Amniotic stem cell (primary cell): ENCODE measurements at places on chromosomes 2 and 18.

GRCh38 chr2:36439084-36439483, 83.5 kb downstream of the CRIM1 start:
- no peak for DNase-seq

- peak; percentile 95 for DNase-seq
Observed at GRCh38 chr2:240387669-240388358, 47.6 kb upstream of the GPC1 start.

- no peak for DNase-seq
Observed at GRCh38 chr18:10140461-10141282, 226.9 kb downstream of the VAPA start.

DNA sequence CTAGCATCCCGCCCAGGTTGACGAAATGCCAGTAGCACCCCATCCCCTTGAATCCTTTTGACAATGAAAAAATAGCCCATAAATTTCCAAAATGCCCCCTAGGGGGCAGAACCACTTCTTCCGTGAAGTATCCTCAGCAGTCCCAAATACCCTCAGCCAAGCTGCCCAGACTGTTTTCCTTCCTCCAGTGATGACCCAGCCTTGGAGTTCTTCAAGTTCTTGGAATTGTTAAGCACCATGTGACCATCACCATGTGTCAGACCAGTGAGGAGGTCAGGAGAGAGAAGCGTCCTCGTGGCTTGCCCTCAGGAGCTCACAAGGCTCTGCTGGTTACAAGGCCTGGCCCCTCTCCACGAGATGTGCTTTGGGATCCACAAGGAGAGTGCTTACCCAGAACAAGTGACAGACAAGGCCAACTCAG, 1.4 kb upstream of the SLC23A3 start:
- peak; percentile 54 for DNase-seq

DNA sequence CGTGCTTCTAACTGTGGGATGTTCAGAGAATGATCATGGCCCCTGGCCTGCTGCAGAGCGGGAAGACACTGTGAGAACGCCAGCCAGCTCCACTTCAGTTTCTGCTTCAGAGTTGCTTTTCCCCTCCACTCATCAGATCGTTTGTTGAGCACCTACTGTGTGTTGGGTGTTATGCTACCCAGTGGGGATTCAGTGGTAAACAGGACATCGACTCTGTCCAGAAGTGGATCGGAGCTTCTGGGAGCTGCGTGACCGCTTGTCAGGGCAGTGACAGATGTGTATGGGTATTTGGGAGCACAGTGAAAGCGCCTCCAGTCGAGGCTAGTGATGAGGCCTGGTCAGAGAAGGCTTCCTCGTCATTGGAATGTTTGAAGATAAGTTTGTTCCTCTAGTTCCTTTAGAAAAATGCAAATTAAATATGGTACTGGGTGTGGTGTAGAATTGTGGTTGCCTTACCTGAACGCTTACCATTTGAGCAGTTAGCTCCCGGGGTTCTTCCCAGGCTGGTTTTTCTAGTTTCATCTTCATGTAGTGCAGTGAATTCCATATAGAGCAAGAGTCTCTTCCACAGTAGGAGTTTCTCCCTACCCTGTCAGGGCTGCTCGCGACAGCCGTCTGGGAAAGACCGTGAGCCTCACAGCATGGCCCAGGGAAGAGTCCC, 2.8 kb downstream of the RAB12 start:
- DNase-seq = no peak

DNA sequence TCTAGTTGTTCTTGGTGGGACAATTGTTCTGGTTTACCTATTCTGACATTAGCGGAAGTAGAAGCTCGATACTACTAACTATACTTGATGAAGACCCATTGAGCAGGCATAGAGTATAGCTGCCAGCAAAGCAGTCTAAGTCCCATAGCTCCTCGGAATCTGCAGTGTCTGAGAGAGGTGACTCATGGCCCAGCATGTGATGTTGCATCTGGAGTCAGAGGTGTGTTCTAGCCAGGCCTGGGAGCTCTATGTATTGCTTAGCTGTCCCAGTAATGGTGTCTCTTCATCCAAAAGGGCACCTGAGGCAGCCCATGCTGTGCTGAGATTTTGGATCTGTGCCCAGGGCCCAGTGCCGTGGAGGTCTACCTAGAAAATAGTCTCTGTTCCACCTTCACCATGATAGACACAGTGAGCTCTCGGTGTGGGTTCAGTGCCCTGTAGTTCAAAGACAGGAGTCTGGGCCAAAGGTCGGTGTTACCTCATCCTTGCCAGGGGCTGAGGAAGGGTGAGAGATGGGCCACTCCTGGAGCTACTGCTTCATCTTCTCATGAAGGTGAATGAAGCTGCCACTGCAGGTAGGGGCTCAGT, 47.3 kb downstream of the MEX3C start:
- DNase-seq = no peak

DNA sequence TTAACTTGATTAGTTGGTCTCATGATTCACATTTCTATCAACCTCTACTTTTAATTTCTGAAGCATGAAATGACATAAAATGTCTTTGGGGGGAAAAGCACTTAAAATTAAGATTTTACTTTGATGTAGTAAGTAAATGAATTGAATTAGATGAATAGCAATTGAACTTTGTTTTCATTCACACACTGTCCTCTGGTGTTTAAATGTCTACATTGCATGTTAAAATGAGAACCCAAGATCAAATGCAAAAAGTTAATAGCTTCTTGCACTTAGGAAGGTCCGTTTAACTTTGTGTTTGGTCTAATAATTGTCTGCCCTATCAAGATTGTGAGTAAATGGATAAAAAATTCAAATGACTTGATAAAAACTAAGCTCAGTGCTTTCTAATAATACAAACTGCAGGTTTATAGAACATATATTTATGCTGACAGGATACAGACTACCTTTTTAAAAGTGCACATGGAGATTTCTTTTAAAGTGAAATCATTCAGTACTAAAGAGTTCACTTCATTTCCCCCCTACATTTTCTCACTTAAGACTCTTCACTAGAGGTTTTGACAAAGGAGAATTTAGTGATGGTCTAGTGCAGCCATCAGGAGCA, 156.2 kb upstream of the NABP1 start:
- DNase-seq = no peak

DNA sequence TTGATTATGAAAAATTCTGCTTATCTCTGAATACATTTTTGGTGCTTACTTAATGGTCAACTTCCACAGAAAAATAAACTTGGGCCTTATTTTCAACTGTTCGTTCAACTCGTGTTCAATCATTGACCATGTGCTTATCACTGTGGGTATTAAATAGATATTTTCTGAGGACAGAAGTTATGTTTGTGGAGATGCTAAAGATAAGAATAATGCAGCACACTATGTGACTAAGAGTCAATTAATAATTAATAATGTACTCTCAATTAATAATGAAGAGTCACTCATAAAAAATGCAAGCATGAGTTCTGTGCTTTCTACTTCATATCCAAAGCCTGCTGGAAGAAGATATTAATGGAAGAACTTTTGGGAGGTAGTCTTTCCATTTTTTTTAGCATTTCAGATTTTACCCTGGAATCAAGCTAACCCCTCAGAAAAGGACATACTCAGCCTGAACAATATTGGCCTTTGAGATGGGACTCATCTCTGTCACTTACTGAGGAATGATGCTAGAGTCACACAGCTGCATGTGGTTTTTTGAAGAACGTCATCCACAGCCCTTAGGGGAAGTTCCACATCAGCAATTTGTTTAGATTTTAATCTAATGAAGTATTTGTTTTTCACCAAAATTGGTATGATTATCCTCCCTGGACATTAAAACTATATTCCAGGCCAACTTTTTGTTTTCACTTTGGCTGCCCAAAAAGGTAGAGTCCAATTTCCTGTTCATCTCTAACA, 191.9 kb upstream of the CRIM1 start:
- no peak for DNase-seq

DNA sequence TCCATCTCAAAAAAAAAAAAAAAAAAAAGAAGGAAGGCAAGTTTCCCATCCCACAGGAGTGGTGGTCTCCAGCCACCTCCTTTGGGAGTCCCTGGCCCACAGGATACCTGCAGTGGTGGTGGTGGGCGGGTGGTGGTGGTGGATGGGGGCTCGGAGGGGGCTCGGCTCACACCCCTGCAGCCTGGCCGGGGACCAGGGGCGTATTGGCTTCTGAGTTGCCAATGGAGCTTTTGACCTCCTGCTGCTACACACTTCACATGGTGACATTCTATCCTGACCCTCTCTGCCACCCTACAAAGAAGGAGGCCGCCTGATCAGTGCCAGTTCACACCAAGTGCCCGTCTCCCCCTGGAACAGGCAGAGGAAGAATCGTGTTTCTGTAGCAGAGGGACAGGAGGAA, 119.6 kb downstream of the NFATC1 start:
- no peak for DNase-seq

GRCh38 chr2:23250371-23250770, 134.6 kb upstream of the KLHL29 start:
- no peak for DNase-seq

GRCh38 chr2:21276163-21276562, 152.4 kb downstream of the TDRD15 start:
- no peak for DNase-seq

GRCh38 chr2:69316550-69316949, 70.5 kb downstream of the GFPT1 start:
- DNase-seq = no peak

- DNase-seq = no peak
Observed at GRCh38 chr2:218030409-218031195, 27.8 kb upstream of the TNS1 start.

DNA sequence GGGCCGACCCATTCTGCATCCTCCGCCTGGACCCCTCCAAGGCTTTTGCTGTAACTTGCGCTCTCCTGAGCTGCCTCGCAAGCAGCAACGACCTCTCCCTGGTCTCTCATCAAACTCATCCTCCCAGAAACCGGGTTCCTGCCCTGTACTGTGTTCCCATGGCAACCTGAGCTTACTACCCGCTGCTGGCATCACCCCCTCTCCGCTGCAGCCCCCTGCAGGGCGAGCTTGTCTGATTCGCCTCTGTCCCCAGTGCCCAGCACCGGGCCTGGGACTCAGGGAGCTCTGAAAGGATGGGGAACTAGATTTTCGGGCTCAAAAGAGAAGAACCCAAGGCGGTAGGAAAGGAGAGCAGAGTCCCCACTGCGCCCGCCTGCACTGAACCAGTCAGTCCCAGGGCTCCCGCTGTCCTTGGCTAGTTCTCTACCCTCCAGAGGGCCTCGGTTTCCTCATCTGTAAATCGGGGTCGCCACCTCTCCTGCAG, 463 bp downstream of the HS1BP3 start:
- no peak for DNase-seq

DNA sequence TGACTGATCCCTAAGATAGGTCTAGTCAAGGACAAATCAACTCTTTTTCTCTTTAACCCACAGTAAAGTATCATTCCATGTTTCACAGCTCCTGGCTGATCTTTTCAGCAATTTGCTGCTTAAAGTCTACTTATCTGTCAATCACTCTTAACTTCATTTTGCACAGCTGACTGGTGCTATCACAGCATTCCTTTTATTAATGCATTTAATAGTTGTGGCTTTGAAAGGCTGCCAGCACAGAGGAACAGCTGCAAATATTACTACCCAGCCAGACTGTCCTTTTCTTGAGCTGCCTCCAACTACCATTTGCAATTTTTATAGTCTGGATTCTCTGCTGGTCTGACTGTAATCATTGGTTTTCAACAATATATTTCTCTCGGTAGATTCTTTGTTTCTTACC, 303.5 kb downstream of the STK39 start:
- no peak for DNase-seq

DNA sequence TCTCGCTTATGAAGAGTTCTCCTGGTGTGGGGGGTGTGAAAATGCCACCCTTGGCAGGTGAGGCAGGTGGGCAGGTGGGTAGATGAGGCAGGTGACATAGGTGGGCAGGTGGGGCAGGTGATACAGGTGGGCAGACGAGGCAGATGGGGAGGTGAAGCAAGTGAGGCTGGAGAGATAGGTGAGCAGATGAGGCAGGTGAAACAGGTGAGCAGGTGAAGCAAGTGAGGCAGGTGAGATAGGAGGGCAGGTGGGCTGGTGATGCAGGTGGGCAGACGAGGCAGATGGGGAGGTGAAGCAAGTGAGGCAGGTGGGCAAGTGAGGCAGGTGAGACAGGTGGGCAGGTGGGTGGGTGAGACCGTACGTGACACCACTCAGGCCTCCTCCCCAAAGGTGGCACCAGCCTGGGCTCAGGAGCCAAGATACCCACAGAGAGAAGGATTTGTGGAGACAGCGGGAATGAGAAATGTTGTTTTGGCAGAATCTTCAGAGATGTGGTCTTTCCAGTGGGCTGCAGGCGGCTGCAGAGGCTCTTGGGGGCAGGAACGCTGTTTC, 232.3 kb upstream of the MYT1L start:
- DNase-seq = no peak

- DNase-seq = no peak
Observed at GRCh38 chr2:239722760-239723470, 302.2 kb downstream of the NDUFA10 start.

DNA sequence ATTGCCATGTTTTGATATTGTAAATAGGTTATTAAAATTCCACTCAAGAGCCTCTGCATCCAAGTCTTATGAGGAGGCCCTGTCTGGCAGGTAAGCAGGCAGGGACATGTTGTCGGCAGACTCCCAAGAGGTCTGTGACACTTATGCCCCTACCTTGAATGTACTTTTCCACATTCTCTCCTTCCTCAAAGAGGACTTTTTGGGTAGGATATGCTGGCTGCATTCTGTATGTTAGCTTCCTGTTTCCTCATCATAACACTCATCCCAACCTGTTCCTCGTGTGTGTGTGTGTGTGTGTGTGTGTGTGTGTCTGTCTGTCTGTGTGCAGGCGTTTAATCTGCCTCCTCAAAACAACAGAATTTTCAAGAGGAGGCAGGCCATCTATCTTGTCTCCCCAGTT, 75.3 kb downstream of the USP40 start:
- DNase-seq = no peak

DNA sequence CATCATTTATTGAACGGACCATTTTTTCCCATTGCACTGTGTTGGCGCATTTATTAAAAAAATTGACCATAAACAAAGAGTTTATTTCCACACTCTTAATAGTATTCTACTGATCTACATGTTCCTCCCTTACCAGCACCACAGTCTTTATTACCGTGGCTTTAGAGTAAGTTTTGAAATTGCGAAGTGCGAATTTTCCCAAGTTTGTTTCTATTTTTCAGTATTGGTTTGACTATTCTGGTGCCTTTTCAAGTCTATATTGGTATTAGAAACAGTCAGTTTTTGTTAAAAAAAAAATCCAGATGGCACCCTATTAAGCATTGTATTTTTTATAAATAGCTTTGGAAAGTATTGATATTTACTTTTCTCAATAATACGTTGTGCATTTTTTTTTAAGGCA, 795.1 kb upstream of the HS6ST1 start:
- DNase-seq = no peak

DNA sequence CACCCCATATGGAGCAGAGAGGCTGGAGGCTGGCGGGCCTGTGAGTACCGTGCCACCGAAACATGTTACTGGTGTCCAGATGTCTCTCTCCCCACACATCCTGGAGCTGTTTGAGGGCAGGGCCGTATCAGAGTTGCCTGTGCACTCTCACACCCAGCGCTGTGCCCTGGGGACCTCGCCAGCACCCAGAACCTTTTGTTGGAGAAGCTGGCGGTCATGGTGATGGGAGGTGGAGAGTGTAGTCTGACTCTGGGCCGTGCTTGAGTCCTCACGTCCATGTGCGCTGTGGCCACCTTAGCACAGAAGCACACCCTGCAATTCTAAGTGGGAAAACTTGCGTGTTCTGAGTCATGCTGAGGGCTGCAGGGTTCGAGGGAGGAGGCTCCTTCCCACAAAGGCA, 259.2 kb downstream of the NDUFA10 start:
- DNase-seq = no peak

- DNase-seq = no peak
Observed at GRCh38 chr18:45342166-45342565, 273.1 kb upstream of the SLC14A2 start.
